ENCODE measurements at places on chromosomes 3 and 15.

GRCh38 chr15:49900006-49900902 lies 218.8 kb downstream of the ATP8B4 start:
- no peak for ATAC-seq

- ATAC-seq, result peak; percentile 59
Observed at GRCh38 chr3:177591379-177591778, 394.1 kb upstream of the TBL1XR1 start.

DNA sequence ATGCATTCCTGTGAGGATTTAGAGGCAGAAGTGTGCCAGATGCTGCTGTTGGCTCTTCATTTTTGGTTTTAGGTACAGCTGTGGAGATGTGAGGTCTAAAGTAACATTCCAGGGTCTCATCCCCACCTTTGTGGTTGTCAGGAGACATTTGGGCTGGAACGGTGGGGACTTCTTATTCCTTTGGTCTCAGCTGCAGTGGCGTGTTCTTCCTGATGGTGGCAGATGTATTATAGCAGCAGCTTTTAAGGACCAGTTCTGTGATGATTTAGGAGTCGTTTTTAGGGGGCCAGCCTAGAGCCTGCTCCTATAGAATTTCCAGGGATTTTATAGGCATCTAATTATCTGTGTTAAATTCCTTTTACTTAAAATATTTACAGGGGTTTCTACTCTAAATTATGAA lies 221.0 kb upstream of the EOMES start:
- ATAC-seq, result no peak

DNA sequence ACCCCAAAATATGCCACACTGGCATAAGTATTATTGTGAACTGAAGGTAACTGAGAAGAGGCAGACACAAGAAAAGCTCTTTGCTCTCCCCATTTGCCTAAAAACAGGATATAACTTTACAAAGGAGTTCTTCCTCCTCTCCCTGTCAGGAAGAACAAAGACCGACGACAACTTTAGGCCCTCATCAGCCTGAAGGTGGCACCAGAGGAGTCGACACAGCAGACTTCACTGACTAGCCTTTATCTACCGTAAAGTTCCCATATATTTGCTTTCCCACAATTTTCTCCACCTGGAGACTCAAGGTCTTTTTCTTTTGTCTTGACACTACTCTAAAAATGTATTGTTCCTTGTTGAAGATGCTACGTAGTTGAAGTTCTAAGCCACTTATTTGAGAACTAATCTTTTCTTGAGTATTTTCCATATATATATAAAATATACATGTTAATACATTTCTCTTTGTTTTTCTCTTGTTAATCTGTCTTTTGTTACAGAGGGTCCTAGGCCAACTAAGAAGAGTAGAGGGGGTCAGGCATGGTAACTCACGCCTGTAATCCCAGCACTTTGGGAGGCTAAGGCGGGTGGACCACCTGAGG lies 16.2 kb upstream of the XIRP1 start:
- peak; percentile 66 for ATAC-seq
